ENCODE measurements at places on chromosomes 1 and 21.
A peak's percentile ranks its signal among the peaks of the same experiment; 100 is the strongest.

DNA sequence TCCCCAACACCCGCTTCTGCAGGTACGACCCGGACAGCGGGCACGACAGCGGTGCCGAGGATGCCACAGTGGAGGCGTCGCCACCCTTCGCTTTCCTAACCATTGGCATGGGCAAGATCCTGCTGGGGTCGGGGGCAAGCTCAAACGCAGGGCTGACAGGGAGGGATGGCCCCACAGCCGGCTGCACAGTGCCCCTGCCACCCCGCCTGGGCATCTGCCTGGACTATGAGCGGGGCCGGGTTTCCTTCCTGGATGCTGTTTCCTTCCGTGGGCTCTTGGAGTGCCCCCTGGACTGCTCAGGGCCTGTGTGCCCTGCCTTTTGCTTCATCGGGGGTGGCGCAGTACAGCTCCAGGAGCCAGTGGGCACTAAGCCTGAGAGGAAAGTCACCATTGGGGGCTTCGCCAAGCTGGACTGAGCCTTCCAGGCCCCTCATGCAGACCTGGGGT lies 10.1 kb downstream of the TRIM46 start:
- no peak for DNase-seq

DNA sequence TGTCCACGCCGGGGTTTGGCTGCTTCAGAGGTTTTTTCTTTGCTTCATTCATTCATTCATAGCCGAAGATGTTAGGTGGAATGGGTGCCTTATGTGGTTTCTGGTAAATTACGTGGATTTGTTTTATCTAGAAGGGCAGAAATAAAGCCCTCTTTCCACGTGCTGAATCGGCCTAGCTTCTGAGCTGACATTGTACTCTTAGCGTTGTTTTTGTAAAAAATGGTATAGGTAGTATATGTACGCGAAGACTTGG lies 1.5 kb downstream of the GALNT2 start:
- DNase-seq, result no peak

- DNase-seq, result no peak
These were observed 454.5 kb upstream of the NR5A2 start for GRCh38 chr1:199573047-199573446.

DNA sequence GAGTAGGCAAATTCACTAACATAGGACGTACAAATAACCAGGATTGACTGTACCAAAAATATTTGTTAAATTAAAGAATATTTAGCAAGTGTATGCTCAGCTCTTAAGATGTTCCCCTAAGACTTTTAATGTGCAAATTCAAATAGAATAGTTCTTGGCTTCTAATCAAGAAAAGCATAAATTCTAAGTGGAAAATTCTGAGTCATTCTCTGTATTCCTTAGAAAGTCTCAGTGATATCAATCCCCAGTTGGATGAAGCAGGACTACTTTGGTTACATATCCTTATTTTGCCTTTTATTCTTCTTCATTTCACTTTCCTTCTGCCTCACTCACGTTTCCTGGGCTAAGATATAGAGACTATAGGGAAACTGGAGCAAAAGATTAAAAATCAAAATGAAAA lies 130.2 kb downstream of the IFI44 start:
- DNase-seq, result no peak

- DNase-seq, result peak; percentile 92
These were observed at the start of gene SLC45A3 for GRCh38 chr1:205680073-205680851. TSS of gene SLC45A3 (minus strand) at chr1:205680509. CDS start at chr1:205664656, 15,853 bp downstream.

- no peak for DNase-seq
These were observed 660 bp upstream of the PDE4B start for GRCh38 chr1:65791801-65792668.

DNA sequence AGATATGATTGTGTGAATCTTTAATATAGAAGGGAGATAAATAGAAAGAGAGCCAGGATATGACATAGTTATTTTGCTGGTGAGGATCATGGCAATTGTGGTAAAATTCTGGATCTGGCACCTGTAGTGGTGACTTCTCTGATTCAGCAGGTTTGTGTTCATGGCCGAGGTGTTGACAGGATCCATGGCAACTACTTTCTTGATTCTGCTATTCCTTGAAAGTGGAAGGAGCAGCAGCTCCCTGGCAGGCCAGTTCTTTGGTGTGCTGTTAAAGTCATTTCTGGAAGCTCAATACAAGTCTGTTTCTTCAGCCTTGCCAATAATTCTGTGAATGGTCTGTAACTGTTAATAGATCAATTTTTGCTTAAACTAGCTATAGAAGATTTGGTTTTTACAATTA lies 33.4 kb downstream of the RGS4 start:
- no peak for DNase-seq

GRCh38 chr1:18673976-18674375 lies 43.3 kb downstream of the PAX7 start:
- no peak for DNase-seq

DNA sequence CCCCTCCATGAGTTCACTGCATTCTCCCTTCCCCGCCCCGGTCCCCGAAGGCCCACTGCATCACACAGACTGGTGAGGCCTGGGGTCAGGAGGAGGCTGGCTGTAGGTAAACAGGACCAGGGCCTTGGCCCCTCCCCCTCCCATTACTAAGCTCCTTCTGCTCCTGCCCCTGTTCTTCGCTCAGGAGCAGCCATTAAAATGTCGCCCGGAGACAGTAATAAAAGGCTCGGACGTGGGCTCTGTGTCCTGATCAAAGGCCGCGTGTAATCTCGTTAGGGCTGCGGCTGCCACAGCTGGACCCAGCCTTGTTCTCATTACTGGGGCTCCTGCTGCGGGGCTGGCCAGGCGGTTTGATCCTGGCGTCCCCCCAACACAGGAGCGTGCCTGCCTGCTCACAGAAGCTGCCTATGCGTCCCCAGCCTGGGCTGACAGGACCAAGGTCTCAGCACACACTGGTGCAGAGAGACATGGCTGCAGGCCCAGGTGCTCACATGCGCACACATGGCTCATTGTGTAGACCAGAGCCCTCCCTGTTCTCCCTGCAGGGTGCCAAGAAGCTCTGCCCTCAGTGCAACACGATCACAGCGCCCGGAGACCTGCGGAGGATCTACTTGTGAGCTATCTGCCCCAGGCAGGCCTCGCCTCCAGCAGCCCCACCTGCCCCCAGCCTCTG lies 24.0 kb downstream of the TMEM53 start:
- no peak for DNase-seq

GRCh38 chr1:6509220-6509918 lies 17.9 kb upstream of the PLEKHG5 start:
- no peak for DNase-seq

DNA sequence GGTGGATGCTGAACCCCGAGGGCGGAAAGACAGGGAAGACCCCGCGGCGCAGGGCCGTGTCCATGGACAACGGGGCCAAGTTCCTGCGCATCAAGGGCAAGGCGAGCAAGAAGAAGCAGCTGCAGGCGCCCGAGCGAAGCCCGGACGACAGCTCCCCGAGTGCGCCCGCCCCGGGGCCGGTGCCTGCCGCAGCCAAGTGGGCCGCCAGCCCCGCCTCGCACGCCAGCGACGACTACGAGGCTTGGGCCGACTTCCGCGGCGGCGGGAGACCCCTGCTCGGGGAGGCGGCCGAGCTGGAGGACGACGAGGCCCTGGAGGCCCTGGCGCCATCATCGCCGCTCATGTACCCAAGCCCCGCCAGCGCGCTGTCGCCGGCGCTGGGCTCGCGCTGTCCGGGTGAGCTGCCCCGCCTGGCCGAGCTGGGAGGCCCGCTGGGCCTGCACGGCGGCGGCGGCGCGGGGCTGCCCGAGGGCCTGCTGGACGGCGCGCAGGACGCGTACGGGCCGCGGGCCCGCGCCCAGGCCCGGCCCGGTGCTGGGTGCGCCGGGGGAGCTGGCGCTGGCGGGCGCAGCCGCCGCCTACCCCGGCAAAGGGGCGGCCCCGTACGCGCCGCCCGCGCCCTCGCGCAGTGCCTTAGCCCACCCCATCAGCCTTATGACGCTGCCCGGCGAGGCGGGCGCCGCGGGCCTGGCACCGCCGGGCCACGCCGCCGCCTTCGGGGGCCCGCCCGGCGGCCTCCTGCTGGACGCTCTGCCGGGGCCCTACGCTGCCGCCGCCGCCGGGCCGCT lies 20.7 kb downstream of the FOXO6 start:
- no peak for DNase-seq

DNA sequence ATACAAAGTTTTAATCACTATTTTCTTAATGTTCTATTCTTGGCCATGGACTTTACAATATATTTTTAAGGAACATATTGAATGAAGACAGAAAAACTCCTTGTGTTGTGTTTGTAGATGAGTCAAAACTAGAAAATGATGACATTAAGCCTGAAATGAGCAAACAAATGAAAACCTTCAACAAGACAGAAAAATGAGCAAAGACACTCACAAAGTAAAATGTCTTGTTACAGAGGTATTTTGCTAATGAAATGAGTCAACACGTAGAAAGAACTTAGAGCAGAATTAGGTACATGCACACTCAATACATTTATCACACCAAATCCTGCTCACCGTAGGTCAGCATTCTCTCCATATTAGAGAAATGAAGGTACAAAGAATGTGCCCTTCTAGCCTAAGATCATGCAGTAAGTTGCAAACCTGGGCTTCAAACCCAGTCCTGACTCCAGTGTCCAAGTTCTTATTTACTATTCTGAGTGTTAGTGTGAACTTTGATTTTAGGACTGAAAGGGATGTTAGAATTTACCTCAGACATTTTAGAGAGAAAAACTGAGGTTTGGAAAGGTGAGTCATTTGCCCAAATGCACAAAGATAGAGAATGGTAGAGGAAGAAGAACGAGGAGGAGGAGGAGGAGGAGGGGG lies 133.9 kb upstream of the SGIP1 start:
- DNase-seq, result no peak

GRCh38 chr1:233356705-233356987 lies 29.1 kb downstream of the MAP3K21 start:
- DNase-seq, result no peak

DNA sequence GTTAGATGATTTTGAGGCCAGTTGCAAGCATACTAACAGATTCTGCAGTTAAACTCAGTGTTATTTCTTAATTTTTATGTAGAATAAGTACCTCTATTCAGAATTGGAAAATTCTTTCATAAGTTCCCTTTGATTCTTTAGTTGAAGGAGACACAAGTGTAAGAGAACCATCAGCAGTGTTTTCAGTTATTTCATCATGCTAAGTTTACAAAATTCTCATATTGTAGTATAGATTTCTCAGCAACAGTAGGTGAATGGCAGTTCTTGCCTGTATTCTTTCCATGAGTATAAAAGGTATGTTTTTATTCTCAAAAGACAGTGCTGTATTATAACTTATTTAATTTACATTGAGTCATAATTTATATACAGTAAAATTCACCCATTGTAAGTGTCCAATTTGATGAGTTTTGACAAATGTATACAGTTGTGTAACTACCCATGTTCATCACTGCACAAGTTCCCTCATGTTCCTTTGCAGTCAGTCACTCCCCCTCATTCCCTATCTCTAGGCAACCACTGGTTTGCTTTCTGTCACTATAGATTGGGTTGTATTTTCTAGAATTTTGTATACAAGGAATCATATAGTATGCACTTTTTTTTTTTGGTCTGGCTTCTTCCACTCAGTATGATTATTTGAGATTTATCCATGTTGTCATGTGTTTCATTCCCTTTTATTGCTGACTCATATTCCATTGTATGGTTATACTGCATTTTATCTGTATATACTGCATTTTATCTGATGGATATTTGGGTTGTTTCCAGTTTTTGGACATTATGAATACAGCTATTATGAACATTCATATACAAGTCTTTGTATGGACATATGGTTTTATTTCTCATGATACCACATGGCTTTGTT lies 3.9 kb downstream of the RPS6KC1 start:
- peak; percentile 50 for DNase-seq

- DNase-seq, result no peak
These were observed 86.4 kb downstream of the RGL1 start for GRCh38 chr1:183891158-183891856.

- DNase-seq, result no peak
These were observed 3.3 kb upstream of the HNRNPCL1 start for GRCh38 chr1:12851779-12852178.

DNA sequence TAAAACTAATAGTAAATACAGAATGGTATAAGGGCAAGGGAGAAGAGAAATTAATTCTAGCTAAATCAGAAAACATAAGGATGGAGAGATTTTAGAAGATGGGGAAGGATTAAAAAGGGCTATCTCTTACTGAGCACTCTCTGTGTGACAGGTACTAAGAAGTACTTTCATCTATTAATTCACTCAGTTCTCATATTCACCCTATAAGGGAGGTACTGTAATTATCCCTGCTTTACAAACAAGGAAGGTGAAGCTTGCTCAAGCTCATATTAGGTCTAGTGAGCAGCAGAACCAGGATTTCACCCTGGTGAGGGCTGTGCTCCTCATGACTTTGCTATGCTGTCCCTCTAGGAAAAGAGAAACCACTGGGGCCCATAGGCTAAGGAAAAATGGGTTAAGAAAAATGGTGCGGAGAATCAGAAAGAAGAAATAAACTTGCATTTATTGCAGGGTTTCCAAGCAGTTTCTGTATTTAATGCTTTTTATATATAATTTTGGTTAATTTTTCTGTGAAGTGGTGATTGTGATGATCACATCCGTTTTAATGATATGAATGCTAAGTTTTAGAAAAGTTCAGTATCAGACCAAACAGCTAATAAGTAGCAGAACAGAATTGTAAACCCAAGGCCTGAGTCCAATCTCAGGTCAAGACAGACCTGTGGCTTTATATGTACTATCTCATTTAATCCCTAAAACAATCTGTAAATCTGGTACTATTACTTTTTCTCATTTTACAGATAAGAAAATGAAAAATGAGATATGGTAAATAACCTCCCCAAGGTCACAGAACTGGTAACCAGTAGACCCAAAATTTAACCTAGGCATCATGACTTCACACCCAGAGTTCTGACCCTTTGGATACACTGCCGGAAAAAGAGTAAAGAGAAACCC lies 1.7 kb downstream of the PCNX2 start:
- DNase-seq, result no peak

DNA sequence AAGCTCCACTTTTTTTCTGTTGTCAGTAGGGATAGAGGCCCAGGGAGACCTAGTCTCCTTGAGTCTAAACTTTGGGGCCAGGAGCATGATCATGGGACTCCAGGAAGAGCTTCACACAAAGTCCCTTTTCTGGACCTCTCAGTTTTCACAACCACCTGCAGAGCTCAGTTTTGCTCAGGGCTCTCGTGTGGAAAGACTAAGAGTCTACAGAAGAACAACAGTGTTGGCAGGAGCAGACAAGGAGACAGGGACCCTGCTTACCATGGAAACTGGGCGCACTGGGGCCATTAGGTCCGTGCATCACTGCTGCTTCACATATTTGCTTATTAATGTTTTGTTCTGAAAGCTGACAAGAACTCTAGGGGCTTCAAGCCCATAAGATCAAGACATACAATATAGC lies 63.9 kb upstream of the HSD17B7 start:
- DNase-seq, result no peak
